Right forelimb (tissue), 1 donor: ENCODE measurements at places on chromosomes 4 and X.

DNA sequence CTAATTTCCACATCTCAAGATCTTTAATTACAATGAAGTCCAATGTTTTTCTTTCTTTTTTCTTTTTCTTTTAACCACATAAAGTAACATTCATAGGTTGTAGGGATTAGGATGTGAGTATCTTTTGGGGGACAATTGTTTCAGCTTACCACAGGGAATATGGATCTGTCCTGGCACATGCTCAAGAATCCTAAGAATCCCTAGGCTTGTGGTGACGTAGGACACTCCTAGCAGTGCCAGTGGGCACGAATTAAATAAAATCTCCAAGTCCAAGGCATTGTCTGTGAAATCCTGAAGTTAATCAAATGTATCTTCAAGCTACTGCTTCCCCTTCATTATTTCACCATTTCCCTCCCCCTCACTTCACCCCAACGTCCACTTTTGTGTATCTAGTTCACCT is 2.6 kb upstream of the LAS1L start:
- DNase-seq: no peak

DNA sequence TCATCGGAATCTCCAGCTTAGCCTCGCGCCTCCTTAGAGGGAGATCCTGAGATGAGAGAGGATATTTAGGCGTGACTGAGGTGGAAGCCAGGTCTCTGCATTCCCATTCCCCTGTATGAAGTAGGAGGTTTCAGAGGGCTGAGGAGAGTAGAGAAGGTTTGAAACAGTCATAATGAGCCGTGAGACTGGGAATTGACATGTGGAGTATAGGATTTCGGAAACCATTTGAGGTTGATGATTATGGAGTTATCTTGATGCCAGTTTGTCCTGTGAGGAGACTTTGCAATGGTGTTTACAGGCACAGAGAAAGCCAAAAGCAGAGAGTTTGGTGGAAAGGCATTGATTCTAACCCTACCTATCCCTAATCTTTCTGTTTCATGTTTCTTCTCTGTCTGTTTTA is 2.0 kb downstream of the CHST7 start:
- DNase-seq: no peak

GRCh38 chr4:85968945-85969819 is 390.7 kb downstream of the MAPK10 start:
- no peak for DNase-seq

DNA sequence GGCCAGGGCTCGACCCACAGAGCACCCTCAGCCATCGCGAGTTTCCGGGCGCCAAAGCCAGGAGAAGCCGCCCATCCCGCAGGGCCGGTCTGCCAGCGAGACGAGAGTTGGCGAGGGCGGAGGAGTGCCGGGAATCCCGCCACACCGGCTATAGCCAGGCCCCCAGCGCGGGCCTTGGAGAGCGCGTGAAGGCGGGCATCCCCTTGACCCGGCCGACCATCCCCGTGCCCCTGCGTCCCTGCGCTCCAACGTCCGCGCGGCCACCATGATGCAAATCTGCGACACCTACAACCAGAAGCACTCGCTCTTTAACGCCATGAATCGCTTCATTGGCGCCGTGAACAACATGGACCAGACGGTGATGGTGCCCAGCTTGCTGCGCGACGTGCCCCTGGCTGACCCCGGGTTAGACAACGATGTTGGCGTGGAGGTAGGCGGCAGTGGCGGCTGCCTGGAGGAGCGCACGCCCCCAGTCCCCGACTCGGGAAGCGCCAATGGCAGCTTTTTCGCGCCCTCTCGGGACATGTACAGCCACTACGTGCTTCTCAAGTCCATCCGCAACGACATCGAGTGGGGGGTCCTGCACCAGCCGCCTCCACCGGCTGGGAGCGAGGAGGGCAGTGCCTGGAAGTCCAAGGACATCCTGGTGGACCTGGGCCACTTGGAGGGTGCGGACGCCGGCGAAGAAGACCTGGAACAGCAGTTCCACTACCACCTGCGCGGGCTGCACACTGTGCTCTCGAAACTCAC is 3.6 kb downstream of the MID1IP1 start:
- peak; percentile 59 for DNase-seq

GRCh38 chr4:45944000-45944399 is 179.9 kb downstream of the GABRG1 start:
- DNase-seq: no peak

DNA sequence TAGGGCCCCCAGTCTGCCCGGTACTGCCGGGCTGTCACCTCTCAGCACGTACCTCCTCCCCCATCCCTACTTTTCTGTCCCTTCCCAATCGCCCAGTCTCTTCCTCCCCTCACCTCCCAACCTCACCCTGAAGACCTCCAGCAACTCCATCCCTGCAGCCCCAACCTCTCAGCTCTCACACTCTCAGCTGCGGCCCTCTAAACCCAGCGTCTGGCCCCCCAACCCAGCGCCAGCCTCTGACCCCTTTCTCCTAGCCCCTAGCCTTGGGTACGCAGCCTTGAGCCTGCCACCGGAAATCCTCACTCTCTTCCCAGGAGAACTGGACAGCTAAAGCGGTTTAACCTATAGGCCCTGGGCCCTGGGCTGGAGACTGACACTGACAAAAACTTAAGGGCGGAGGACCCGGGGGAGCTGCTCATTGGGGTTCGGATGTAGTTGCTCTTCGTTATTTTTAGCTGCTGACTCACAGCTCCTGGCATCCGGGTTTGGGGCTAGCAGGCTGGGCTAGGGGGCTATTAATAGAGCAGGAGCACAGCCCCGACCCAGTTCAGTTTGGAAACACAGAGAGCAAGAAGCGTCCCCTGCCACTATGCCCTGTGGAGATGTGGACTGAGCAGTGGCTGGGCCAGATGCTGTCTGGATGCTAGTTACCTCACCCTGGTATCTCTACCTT is 9.6 kb upstream of the DLG3 start:
- DNase-seq: no peak
